Amniotic epithelial cell (primary cell): ENCODE measurements at places on chromosomes 5 and 9.

DNA sequence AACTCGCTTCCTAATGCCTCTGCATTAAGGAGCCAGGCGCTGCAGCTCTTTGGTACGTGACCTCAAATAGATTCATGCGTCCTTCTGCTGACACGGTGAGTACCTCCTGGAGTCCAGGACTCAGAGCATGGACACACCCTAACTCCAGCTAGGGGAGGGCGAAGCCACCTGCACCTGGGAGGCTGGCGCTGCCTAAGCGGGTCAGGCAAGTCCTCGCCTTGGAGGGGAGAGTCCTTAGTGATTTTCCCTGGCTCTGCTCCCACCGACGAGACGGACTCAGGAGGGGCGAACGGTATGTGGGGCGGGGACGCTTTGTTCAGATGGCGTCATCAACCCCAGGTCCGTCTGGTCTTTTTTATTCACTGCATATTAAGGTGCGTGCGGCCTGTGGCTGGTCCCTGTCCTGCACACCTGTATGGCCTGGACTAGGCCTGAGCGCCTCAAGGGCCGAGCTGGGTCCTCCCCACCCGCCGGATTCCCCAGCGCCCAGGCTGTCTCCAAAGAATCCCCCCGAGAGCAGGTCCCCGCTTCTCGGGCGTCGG is 50.3 kb downstream of the NSUN2 start:
- DNase-seq = no peak

GRCh38 chr5:151480384-151481293 is 33.2 kb downstream of the SLC36A1 start:
- peak; percentile 67 for DNase-seq

DNA sequence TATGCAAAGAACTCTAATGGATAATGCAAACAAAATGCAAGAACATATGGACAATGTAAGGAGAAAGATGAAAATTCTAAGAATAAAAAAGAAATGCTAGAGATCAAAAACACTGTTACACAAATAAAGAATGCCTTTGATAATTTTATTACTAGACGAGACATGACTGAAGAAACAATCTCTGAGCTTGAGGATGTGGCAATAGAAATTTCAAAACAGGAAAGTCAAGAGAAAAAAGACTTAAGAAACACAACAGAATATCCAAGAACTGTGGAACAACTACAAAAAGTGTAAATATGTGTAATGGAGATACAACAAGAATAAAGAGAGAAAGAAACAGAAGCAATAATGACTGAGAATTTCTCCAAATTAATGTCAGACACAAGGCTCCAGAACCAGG is 140.5 kb upstream of the ACOT12 start:
- DNase-seq = peak; percentile 84

DNA sequence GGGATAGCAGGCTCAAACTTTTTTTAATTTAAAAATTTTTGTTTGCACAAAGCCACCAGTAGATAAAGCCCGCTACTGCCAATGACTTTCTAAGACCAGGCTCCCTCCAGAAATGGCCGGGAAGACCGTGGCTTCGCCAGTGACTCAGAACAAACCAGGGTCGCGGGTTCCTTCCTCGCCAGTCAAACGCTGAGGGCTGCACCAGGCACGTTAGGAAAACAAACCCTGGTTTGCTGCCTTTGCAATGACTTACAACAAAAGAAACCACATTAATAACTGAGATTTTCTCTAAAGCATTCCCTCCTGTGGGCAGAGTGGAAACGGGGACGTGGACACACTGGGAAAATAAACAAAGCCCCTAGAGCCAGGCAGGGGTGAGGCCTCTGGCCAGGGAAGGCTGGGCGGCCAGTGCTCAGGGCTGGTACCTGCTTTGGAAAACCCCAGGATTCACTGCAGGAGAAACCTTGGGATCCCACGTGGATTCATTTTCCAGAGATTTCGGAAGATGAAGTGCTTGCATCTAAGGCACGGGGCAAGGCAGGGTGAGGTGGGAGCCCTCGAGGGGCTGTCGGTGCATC is 3.8 kb downstream of the PRRX2 start:
- DNase-seq = peak; percentile 55

GRCh38 chr9:68832861-68833518 is 128.0 kb downstream of the PIP5K1B start:
- DNase-seq = no peak

DNA sequence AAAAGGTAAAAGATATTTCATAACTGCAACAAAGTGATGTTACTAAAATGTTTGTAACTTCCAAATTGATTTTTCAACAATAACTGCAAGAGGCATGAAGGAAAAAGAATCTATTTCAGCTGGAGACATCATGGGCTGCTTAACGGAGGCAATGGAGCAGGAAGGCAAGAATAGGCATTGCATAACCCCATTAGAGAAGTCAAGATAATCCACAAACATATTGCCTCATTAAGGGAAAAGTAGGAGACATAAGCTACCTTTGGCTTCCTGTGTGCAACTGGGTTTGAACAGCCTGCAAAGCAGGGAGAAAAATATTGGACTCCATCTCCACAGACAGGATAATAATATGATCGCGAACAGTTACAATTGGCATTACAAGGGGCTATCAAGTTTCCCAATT is 46.7 kb downstream of the SLCO4C1 start:
- DNase-seq = no peak

GRCh38 chr5:146365618-146366017 is 27.0 kb downstream of the POU4F3 start:
- no peak for DNase-seq

- DNase-seq = no peak
Observed at GRCh38 chr9:8473244-8474020, 673.9 kb upstream of the DMAC1 start.

DNA sequence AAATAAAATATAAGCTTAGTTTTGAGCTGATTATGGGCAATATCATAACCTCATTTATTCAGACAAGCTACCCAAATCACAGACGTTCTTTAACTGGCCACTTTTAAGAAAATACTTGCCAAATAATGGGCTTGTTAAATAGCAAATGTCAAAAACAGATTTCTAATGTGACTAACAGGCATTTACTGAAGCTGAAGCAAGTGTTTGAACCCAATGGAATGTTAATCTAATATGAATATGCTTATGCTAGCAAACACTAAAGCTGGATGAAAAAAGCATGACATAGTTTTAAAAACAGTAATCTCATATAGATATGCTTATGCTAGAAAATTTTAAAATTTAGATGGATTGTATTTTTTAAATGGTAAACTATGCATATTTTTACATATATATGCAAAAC is 411.6 kb upstream of the PTGER4 start:
- DNase-seq = no peak

DNA sequence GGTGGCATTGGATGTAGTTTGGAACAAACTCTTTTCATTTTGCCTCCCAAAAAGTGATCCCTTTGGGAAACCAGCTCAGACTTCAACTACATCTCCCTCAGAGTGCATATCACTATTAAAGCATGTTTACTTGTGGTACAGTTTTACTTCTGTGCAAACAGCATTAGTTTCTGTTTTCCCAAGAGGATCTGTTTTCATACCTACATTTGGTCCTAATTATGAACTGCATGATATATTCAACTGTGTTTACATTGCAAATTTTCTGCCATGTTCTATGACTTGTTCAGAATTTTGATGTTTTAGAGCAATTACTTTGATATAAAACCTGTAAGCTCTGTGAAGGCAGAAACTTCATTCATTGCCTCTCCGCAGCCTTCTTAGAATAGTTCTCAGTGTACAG is 681.5 kb upstream of the ACO1 start:
- no peak for DNase-seq

GRCh38 chr5:22053195-22053594 is 799.9 kb downstream of the CDH12 start:
- no peak for DNase-seq

- no peak for DNase-seq
Observed at GRCh38 chr9:135976944-135977343, 15.8 kb upstream of the UBAC1 start.

- no peak for DNase-seq
Observed at GRCh38 chr5:155402927-155403640, 389.5 kb downstream of the KIF4B start.

- DNase-seq = peak; percentile 9
Observed at GRCh38 chr5:88236866-88237642, 31.6 kb downstream of the TMEM161B start.

- DNase-seq = no peak
Observed at GRCh38 chr9:77935974-77936373, 95.6 kb downstream of the GNAQ start.

- DNase-seq = peak; percentile 49
Observed at GRCh38 chr9:4366591-4367330, 66.9 kb upstream of the GLIS3 start.

DNA sequence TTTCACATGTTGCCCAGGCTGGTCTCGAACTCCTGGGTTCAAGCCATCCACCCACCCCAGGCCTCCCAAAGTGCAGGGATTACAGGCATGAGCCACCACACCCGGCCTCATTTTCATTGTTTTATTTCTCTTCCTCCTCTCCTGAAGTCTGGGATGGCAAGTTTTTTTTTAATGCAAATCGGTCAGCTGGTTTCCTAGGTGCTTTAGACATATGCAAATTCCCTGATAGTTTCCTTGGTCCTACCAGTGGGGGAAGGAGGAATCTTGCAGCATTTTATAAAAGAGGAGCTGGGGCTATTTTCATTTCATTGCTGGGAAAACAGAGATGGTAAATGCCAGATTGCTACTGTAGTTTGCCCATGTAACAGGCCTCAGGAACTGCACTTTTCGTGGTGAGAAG is 179.4 kb downstream of the ACTL7B start:
- no peak for DNase-seq

DNA sequence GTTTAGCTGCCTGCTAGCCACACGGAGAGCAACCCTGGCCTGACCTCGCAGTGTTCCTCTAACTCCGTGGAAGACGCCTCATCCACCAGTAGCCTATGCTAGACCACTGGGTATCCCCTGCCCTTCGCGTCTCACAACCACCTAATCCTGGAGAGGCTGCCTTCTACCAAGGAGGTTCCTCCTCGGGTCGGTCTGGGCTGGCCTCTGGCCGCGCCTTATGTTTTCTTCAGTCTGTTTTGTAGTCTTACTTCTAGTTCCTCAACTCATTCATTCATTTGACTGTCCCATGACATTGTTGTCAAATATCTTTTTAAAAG is 1.6 kb upstream of the TPM2 start:
- no peak for DNase-seq

- DNase-seq = peak; percentile 95
Observed at GRCh38 chr5:107293541-107294210, 377.1 kb downstream of the EFNA5 start.

GRCh38 chr5:101278011-101278687 is 375.1 kb upstream of the ST8SIA4 start:
- no peak for DNase-seq

GRCh38 chr9:135040892-135041291 is 46.6 kb upstream of the OLFM1 start:
- no peak for DNase-seq

- no peak for DNase-seq
Observed at GRCh38 chr5:165837286-165837685, 2331.9 kb downstream of the MAT2B start.

GRCh38 chr5:83066548-83067110 is 10.6 kb downstream of the TMEM167A start:
- no peak for DNase-seq

DNA sequence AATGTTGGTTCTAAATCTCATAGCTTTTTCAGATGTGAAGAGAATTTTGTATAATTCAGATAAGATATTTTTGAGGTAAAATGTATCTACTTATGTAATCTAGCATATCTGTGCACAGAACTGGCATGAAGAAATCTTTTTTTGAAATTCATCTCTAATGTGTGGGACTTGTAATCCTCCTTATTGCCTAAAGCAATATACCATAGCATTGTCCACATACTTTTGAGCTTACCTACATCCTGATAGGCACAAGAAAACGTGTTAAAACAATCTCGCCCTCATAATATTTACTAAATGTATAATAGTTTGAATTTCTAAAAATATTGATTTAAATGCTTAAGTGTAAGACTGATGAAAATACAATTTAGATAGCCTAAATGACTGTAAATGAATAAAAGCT is 1686.5 kb upstream of the ACO1 start:
- DNase-seq = no peak

DNA sequence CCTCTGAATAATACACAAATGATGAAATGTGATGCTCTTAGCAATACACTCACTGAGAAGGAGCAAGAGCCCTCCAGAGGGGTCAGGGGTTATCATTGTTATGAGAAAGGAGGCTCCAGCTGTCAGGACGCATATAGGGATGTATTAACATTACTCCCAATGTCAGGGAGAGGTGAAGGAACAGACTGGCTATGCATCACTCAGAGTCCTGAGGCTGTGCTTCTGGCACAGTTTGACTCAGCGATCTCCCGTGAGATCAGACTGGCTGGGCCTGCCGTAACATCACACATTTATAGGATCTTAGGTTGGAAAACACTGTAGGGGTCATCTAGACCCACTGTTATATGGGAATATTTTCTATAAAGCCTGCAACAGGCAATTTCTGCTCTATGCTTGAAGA is 226.5 kb upstream of the GLRA1 start:
- no peak for DNase-seq

DNA sequence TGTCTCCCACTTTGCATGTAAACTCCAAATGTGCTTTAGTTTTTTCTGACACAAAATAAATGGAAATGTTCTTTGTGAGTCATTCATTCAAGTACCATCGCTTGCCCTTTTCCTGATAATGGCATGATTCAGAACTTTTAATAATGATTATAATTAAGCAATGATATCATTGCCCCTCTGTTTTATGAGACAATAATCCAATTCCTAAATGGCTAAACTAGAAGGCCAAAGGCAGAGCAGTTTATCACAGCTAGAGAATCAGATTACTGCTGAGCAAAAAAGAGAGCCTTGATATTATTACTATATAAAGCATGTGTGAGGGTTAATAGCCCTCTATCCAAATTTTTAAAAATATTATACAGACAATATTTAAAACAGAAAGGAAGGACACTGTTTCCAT is 484.2 kb upstream of the PTPRD start:
- DNase-seq = peak; percentile 4

- no peak for DNase-seq
Observed at GRCh38 chr9:126550891-126551351, 62.8 kb upstream of the LMX1B start.

DNA sequence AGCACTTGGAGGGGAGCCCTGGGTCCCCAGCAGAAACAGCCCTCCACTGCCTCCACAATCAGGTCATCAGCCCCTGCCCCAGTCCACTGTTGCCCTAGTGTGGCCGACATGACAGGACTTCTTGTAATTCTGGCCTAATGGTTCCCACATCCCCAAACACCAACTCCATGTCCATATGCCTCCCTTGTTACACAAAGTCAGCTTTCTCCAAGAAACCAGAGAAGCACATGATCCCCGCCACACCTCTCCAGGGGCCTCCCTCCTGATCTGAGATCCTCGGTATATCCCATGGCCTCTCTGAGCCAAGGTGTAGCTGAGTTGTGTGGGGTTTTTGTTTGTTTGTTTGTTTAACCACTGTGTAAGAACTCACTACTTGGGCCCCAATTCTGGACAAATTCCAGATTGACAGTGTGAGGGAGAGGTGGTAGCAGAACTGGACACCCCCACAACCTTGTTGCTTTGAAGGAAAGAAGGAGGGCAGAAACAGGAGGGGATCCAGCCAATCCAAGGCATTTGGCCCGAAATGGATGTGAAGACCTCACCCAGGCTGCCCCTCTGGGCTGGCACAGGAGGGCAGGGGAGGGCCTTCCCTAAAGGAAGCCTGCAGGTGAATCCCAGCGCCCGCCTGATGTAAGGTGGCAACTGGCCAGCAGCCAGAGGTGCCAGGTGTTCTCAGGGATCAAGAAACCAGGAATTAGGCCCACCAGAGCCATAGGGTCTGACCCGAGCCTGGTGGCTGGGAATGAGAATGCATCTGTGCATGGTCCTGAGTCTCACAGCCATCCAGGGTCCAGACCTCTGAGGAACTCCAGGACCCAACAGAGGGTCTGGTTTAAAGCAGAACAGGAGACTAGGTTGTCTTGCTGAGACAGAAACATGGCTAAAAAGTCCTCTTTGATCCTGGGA is 13.4 kb downstream of the IRF1 start:
- no peak for DNase-seq
